ENCODE measurements at places on chromosomes 7 and 10. TPM values are rescaled to one million over a fixed set of nuclear protein-coding genes. Genes with fewer than 3 reads are reported as not detected.

- no peak for DNase-seq
Measured at GRCh38 chr10:131641231-131641630, 259.6 kb upstream of the PPP2R2D start.

GRCh38 chr7:17368856-17369524, 70.5 kb downstream of the AHR start:
- DNase-seq: no peak

The DPP6 gene
- total RNA-seq: 4.7 TPM

- no peak for DNase-seq
Measured at GRCh38 chr7:84202855-84203254, 8.3 kb upstream of the SEMA3A start.

DNA sequence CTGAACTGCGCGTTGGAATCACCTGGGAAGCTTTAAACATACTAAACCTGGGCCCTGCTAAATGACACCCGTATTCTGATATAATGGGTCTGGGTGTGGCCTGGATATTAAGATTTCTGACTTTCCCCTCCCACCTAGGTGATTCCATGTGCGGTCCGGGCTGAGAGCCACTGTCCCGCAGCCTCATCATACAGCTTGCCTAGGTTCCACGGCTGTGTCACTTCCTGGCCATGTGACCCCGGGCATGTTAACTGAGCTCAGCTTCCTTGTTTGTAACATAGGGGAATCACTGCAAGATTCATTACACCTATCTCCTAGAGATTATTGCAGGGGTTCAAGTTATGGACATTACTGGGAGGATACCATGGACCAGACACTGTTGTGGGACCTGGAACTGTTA, 472.7 kb upstream of the GALNT17 start:
- DNase-seq: no peak

DNA sequence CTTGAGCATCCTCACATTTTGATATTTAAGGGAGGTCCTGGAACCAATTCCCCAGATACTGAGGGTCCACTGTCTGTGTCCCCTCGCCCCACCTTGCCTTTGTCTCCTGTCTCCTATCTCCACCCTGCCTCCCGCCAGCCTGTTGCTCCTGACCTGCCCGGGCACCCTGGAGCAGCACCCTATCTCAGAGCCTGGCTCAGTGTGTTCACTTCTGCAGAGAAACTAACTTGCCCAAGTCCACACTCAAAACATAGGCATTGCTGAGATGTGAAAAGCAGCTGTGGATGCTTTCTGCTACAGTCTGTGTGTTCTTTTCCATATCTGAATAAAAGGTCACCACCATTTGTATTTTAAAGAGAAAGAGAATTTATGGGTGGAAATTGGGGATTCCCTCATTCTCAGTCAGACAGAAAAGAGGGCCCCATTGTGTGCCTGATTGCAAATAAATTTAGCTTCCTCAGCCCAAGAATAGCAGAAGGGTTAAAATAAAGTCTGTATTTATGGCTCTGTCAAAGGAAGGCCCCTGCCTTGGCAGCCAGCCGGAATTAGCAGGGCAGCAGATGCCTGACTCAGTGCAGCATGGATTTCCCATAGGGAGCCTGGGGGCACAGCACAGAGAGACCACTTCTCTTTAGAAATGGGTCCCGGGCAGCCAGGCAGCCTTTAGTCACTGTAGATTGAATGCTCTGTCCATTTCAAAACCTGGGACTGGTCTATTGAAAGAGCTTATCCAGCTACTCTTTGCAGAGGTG, 161.3 kb downstream of the EGFR start:
- no peak for DNase-seq

GRCh38 chr10:127903789-127904188, 3.1 kb upstream of the PTPRE start:
- DNase-seq: peak; percentile 6

DNA sequence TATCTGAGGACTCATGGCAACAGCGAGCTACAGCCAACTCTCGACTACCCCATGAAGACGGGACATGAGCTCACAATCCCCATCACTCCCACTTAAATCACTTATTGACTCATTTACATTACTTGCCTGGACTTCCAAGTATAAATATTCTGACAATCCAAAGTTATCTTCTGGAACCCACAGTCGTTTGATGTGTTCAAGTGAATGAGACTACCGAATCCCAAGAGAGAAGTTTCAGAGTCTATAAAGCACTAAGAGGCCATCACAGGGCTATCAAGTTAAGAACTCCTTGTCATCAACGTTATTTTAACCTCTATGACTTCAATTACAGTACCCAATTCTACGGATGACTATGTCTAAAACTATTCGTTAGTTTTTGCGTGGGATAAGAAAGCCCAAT, 11.5 kb upstream of the ANAPC16 start:
- DNase-seq: no peak

GRCh38 chr7:83921941-83922607, 272.5 kb downstream of the SEMA3A start:
- no peak for DNase-seq

DNA sequence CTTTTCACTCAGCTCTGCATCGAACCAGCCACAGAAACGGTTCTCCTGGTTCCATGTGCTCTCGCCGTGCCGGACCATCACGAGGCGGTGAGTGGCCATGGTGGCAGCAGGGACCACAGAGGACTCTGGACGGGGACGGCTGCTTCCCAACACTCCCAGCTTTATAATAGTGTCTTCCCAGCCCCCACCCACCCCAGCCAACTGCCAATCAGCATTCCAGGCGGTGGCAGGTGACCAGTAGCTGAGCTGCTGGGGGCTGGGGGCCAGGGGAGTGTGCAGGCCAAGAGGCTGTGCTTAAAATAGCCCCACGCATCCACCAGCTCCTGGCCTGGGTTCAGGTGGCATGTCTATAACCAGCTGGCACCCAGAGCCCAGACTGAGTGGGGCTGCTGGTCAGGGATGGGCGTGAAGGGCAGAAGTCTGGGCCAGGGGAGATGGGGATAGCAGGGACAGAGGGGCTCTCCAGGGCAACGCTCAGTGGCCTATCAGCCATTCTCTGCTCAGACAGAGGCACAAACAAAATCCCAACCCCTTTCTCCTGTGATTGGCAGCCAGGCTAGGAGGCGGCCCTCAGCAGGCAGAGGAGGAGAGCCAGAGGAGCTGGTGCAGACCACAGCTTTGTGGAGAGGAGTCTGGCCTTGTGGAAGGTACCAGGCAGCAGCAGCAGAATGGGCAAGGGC, at the start of gene PGAM2:
Gene PGAM2, minus strand, starts transcription at position 137 of the 680 bp plus-strand sequence. Its CDS starts 38 bp downstream, at position 99.
- peak; percentile 76 for DNase-seq

Measured in H9 (cell line).